ENCODE measurements at places on chromosomes 1 and 21.

DNA sequence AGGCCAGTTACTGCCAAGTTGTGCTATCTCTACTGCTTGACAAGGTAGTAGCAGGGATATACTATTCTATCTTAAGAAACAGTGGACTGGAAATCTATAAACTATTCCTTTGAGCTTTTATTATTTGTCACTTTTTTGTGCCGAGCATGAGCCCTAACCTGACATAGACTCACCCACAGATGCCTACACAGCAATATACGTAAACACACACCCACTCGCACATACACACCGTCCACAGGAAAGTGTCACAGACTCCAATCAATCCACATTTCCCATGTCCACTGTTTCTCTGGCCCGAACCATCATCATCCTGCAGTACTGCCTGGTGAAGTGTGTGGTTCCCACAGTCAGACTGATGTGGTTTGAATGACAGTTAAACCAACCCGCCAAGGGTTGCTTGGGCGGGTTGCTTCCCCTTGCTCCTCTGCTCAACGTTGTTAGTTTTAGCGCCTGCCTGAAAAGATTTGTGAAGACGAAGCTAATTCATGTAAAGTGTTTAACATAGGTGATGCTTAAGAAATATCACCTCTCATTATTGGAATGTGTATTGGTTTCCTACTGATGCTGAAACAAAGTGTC lies 47.2 kb downstream of the ADAMTS1 start:
- DNase-seq, result no peak

DNA sequence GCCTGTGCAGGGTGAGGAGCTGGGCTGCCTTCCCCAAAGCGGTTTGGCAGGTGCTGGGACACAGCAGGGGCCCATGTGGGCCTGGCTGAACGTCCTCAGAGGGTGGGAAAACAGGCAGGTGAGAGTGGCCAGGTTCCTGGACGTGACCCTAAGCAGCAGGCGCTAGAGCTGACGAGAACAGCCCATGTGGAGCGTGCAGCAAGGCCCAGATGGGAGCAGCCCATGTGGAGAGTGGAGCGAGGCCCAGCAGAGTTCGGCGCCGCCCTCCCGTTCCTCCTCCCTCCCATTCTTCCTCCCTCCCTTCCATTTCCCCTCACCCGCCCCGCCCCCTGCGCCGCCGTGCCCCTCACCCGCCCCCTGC lies 314.4 kb upstream of the VAMP3 start:
- DNase-seq, result no peak

GRCh38 chr1:200207711-200208126 lies 180.2 kb downstream of the NR5A2 start:
- peak; percentile 31 for DNase-seq

DNA sequence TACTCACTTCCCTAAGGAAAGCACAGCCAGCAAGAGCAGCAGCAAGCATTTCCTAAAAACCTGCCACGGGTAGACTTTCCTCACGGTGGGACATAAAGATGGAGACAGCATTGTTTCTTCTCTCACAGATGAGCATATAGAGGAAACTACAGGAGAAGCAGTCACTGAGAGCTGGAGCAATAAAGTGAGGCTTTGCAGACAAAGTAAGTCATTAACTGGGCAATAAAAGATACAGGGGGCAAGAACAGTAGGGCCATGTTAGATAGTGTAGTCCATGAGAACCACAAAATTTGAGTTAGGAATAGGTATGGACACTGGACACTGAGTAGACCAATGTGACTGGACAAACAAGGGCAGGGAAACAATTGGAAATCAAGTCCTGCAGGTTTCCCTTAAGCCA lies 240.1 kb upstream of the NFIA start:
- DNase-seq, result no peak

DNA sequence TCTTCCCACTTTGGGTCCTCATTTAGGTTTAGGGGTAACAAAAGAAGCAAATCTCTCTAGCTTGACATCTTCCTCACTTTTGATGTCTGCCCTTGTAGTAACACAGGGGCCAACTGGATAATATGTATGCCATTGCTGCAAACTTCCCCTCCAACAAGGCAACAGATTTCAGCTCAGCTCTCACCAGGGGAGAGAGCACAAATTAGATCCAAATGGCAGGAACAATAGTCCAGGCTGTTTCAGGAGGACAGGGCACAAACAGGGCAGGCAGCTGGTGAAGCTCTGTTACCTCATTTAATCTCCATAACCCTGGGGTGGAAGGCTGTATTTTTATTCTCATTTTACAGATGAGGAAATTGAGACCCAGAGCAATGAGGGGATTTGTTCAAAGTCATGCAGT lies 4.3 kb upstream of the PIK3R3 start:
- no peak for DNase-seq

DNA sequence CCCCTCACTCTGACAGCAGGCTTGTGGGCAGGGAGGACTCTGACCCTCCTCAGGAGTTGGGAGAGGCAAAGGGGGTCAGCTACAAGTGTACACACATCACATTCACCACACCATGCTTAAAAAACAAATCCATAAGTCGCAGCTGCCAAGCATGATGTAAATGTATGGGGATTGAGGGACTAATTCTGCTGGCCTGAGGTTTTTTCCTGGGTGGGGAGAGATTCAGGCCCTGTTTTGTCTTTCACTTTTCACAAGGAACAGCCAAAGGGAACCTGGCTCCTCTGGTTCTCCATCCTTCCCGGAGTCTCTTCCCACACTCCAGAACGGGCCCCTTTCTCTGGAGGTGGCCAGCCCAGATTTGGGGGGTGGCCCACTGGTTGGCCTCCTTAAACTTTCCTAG lies 1.3 kb upstream of the MTARC2 start:
- no peak for DNase-seq

- no peak for DNase-seq
Measured at GRCh38 chr1:242673652-242674051, 149.2 kb upstream of the PLD5 start.

DNA sequence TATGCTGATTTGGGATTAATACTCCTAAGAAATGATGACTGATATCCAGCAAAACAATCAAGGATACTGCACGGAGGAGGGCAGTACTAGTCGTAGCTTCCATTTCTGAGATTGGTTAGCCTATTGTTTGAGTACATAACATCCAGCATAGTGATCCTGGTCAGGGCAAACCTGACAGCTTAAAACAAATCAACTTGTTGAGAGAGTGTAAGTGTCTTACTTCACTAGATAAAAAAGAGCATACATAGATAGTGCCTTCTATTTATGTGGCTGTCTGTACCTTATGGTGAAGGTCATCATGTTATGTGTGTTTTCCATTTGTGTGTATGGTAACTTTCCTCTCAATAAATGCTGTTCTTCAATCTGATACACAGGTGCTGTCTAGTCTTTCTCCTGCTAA lies 228.4 kb downstream of the PTGER3 start:
- no peak for DNase-seq

GRCh38 chr1:39491146-39491921 lies at the start of gene BMP8A:
Gene BMP8A (plus strand): TSS chr1:39491636. CDS start chr1:39491992, 356 bp downstream.
- peak; percentile 51 for DNase-seq

GRCh38 chr1:117453958-117454357 lies 86.7 kb downstream of the MAN1A2 start:
- DNase-seq, result no peak

DNA sequence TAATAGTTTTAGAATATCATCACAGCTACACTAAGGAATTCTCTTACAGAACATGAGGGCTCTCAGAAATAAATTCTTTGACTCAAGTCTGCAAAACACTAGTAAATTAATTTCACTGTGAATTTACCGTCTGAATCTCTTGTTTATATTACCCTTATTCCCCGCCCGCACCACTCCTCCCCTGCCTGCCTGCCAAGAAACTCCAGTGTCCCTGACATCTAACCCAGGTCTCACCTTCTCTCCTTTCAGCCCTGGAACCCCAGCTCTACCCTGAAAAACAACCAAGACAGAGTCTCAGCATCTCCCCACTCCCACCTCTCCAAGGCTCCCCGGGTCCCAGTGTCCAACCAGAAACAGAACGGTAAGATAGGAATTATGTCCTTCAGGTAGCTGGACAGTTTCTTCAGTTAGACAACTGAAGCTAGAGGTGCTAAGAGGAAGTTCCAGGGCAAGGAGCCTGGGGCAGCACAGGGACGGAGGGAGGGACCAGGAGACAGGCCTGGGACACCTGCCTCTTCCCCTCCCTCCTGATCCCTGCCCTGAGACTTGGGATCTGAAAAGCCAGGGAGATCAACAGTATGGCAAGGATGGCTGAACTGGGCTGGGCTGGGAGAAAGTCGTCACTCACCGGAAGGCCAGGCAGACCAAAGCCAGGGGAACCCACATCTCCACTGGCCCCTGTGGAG lies 15.4 kb downstream of the COL16A1 start:
- no peak for DNase-seq

DNA sequence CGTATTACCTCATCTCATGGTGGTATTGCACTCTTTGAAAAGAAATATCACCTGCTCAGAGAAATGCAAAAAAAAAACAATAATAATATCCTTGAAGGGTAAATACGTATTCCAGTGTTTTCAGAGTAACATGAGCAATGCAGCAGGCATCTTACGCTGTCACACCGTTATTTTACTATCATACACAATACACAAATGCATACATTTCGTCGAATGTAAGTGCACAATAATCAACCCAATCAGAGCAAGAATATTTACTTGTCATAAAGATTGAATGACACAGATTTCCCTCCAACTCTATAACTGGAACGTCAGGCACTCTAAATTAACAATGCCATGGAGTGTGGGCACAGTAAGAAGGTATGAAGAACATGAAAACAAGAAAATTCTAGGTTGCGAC lies 1050.1 kb downstream of the PLA2G4A start:
- DNase-seq, result no peak

GRCh38 chr21:42614396-42614795 lies 39.0 kb upstream of the PDE9A start:
- DNase-seq, result no peak

- peak; percentile 73 for DNase-seq
Measured at GRCh38 chr1:198234520-198235251, 77.9 kb downstream of the NEK7 start.

DNA sequence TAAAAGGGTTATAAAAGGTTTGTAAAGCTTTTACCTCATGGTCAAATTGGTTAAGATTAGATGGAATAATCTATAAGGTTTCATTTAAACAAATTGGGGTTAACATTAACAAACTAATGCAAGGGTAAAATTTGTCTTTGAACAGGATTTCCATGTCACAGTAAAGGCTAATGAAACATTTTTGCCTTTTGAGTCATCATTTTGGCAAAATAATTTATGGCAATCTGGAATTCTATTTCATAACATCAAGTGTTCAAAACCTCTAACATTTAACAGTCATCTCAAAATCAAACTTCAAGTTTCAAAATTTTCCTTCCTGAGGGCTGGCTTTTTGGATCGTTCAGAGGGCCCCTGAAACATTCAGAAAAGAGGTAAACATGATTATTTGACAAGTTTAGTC lies 6.6 kb upstream of the CD46 start:
- DNase-seq, result no peak

GRCh38 chr1:201408176-201408833 lies 9.2 kb upstream of the LAD1 start:
- peak; percentile 76 for DNase-seq

- no peak for DNase-seq
Measured at GRCh38 chr1:168613038-168613451, 36.6 kb downstream of the XCL1 start.

GRCh38 chr1:225981714-225982113 lies 17.4 kb downstream of the SDE2 start:
- no peak for DNase-seq

- no peak for DNase-seq
Measured at GRCh38 chr21:17987382-17988101, 168.4 kb upstream of the C21orf91 start.

DNA sequence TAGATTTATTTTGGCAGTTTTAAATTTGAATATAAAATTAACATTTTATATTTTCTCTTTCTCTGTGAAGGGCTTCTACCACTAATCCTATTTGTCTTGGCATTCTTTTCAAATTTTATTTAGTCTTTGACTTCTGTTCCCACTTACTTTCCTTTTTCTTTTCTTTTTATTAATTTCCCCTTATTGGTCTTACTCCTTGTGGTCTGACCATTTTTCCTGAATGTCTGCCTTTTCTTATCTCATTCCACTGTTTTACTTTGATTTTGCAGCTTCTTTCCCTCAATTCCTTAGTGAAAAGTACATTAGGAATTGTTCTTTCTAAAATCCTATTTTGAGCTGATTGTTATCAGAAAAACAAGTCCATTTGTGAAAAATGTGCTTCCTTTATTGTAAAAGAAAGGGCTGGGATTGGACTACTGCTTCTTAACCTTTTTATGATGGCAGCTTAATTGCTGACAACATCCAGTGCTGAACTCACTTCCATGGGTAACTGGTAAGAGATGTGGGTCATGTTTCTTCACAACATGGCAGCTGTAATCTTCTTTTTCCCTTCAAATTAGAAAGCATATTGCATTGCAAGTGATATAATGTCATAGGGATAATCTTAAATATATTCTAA lies 284.6 kb downstream of the DNM3 start:
- no peak for DNase-seq

DNA sequence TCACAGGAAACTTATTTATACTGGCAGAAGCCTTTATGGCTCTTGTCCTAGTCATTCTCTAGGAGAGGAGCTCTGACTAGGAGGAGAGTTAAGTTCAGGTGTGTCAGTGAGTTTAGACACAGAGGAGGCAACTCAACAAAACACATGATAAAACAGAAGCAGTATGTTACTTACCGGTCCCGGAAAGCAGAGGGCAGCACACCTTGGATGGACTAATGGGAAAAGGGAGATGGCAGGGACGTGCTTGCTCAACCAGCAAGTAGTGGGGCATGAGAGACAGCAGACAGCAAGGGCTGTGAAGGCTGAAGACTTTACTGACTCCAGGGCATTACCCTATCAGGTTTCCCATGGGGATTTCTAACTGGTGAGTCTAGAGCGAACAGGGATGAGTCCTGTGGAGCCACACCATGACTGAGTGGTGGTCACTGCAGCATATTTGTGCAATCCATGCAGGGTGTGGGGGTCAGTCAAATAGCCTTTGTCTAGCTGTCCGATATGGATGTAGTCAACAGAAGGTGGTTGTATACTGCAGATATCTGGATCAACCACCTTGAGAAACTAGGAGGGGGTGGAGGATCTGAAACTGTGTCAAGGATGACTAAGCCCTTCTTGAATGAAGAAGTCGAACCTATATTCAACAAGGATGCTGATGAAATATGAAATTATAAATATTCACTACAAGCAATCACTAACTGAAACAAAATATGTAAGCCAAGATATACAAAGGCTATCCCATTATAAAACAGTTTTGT lies 596.3 kb upstream of the CHRM3 start:
- DNase-seq, result no peak

GRCh38 chr1:91261655-91262054 lies 143.0 kb downstream of the HFM1 start:
- DNase-seq, result no peak
